Right ventricle myocardium superior (tissue), 1 donor: ENCODE measurements at places on chromosomes 7 and 10. TPM values are rescaled to one million over a fixed set of nuclear protein-coding genes. Genes with fewer than 3 reads are reported as not detected.

- DNase-seq: no peak
These were observed 784.0 kb downstream of the SUGCT start for GRCh38 chr7:40918701-40919271.

DNA sequence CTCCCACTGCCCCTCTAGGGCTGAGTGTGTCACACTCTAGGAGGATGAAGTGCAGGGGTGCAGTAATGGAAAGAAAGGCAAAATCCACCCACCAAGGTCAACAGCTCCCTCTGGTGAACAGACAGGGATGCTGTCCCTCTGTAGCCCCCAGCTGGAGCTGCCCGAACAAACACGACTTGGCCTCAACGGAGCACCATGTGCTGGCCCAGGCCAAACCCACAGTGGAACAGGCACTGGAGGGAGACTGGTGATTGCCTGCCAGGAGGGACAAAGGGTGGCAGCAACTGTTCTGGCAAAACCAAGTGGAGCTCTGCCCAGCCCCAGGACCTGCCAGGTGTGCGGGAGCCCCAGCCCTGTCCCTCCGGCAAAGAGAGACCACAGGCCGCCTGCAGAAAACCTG is 20.7 kb downstream of the PDIA4 start:
- peak; percentile 29 for DNase-seq

- DNase-seq: peak; percentile 65
These were observed 945 bp downstream of the ADD3 start for GRCh38 chr10:110008518-110009339.

The PSTK gene
- total RNA-seq: 2.9 TPM

GRCh38 chr10:76453997-76454396 is 1022.6 kb downstream of the LRMDA start:
- no peak for DNase-seq
